PC-3 (cell line): ENCODE measurements at places on chromosomes 5 and 9. TPM values are rescaled to one million over a fixed set of nuclear protein-coding genes. Genes with fewer than 3 reads are reported as not detected.
A peak's percentile ranks its signal among the peaks of the same experiment; 100 is the strongest.

DNA sequence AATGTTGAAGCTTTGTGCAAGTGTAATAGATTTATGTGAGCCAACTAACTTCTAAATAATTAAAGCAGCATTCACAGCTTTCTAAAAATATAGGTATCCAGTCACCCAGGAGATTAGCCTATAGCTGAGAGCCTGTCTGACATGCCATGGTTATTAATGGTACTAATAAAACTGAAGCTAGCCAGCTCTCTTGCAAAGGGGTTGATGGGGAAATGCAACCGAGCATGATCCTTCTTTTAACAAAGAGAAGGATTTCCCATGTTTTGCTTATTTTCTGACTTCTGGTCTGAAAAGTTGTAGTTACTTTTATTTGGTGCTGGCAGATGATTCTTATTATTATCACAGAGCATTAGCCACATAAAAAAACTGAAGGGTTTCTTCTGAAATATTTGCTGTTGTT lies 488.7 kb upstream of the CYLC2 start:
- H3K27ac ChIP-seq, result no peak overlapping the region
- no peak overlapping the region for H3K4me3 ChIP-seq
- H3K27me3 ChIP-seq, result no peaks in the 10 kb centered on the region

DNA sequence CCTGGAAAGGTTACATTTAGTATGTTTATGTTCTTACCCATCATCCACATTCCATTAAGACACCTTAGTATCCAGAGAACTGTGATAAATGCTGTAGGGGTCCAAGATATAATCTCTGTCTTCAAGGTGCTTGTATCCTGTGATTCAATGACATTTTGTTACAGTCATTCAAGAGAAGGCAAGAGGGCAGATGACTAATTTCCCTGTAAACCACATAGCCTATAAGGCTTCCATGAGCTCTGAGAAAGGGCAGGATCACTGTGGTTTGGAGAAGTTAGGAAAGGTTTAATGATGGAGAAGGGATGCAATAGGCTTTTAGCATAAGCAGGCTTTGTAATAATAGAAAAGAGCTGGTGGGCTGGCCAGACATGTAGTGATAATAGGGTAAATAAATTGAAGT lies 40.0 kb downstream of the PAPPA start:
- H3K27me3 ChIP-seq, result no peaks in the 10 kb centered on the region
- H3K4me1 ChIP-seq, result peaks cover 46% of the 10 kb centered on the region
- H3K27ac ChIP-seq, result peak overlapping the region; percentile 63
- no peak overlapping the region for H3K4me3 ChIP-seq
- peak; percentile 81 for DNase-seq

DNA sequence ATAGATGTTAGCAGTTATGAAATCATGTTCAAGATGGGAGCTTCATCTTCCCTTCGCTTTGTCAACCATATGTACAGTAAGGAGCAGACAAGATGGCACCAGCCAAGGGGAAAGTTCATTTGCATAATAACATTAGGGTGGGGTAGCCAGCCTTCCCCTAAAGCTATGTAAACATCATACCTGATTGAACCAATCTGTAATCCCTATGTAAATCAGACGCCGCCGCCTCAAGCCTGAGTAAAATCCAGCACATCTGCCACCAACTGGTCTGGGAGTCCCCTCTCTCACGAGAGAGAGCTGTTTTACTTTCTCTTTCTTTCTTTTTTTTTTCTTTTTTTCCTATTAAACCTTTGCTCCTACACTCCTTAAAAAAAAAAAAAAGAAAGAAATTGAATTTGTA lies 30.8 kb upstream of the REEP2 start:
- DNase-seq, result no peak
- H3K4me3 ChIP-seq, result no peak overlapping the region
- H3K27ac ChIP-seq, result no peak overlapping the region
- no peaks in the 10 kb centered on the region for H3K4me1 ChIP-seq
- H3K36me3 ChIP-seq, result peaks cover 3% of the 10 kb centered on the region
- no peaks in the 10 kb centered on the region for H3K27me3 ChIP-seq

GRCh38 chr9:18604767-18605730 lies 131.1 kb downstream of the ADAMTSL1 start:
- no peak overlapping the region for H3K27ac ChIP-seq
- no peak for DNase-seq
- no peaks in the 10 kb centered on the region for H3K4me1 ChIP-seq
- no peaks in the 10 kb centered on the region; the same call in 1 of the 2 replicates for H3K36me3 ChIP-seq
- no peak overlapping the region for H3K4me3 ChIP-seq

DNA sequence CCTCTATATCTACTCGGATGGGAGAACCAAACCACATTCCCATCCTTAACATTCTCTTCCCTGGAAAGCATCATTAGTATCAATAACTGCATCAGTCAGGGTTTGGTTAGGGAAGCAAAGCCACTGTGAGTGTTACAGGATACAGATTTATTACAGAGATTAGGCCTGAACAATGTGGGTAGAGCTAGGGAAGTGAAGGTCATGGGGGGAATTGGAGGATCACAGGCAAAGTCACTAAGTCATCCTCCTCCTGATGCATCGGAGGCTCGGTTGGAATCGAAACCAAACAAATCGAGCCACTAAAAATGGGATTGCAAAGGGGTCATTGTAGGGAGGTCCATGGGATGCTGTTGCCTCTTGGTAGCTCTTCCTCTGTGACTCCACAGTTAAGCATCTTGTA lies 61.8 kb upstream of the ZBTB43 start:
- no peak overlapping the region for H3K4me3 ChIP-seq
- DNase-seq, result no peak
- peaks cover 38% of the 10 kb centered on the region for H3K27me3 ChIP-seq

DNA sequence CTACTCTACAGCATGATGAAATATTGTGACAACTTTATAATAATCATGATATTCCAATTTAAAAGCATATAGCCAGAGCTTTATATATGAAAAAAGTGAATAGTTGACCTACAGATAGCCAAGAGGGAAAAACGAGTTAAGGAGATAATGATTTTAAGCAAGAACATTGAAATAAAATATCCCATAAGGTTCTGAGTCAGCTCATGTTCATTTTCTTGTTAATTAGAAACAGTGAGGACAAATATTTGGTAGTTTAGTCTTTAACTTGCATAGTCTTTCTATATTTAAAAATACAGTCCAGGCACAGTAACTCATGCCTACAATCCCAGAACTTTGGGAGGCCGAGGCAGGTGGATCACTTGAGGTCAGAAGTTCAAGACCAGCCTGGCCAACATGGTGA lies 55.8 kb upstream of the CDH6 start:
- DNase-seq, result no peak
- peaks cover 9% of the 10 kb centered on the region for H3K4me1 ChIP-seq
- no peak overlapping the region for H3K4me3 ChIP-seq
- H3K36me3 ChIP-seq, result no peaks in the 10 kb centered on the region

- no peak overlapping the region for H3K27ac ChIP-seq
- DNase-seq, result no peak
- H3K27me3 ChIP-seq, result peaks cover 22% of the 10 kb centered on the region
- no peaks in the 10 kb centered on the region for H3K36me3 ChIP-seq
- no peak overlapping the region for H3K4me3 ChIP-seq
These were observed 3.2 kb upstream of the BTNL9 start for GRCh38 chr5:181036816-181037364.

DNA sequence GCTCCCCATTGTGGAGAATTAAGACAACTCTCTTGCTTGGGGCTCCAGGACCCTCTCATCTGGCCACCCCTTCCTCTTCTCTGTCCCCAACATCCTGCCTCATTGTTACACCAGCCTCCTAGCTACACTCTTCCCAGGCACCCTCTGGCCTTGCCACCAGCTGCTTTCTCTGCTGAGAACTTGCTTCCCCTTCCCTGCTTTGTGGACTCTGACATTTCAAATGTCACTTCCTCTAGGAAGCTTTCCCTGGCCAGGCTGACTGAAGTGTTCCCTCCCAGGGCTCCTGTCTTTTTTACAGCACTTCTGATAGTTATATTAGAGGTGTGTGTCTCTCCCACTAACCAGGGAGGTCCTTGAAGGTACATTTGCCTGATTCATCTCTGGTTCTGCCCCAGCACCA lies 194.0 kb upstream of the KLF4 start:
- no peak overlapping the region for H3K4me3 ChIP-seq
- H3K36me3 ChIP-seq, result no peaks in the 10 kb centered on the region
- no peak for DNase-seq
- H3K4me1 ChIP-seq, result no peaks in the 10 kb centered on the region

DNA sequence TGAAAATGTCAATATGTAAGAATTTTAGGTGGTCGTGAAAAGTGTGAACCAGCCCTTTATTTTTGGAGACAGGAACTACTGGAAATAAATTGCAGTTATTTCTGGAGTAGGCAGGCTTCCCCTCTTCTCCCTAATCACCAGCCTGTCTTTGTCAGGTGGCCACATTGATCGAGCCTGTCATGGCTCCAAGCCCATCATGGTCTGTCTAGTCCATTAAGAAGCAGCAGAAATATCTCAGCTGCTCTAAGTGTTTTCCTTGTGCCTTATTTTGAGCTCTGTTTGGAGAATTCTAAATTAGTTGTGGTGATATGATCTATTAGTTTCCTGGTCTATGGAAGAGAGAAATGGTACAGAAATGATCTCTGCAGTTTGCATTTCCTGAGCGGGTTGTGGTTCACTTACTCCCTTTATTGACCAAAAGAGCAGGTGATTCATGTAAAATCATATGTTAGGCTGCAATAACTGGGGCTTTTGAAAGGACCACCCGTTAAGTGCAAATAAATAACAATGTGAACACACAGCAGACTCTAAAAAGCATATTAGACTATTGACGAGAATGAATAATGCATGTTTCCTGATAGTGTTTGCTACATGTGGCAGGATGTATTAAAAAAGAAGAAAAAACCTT lies 42.3 kb downstream of the BASP1 start:
- H3K27ac ChIP-seq, result 0 out of 2 replicates have a peak overlapping the region, but pooled peaks have one; percentile 1
- H3K4me1 ChIP-seq, result peaks cover 55% of the 10 kb centered on the region
- H3K36me3 ChIP-seq, result peaks cover 52% of the 10 kb centered on the region
- no peaks in the 10 kb centered on the region for H3K27me3 ChIP-seq
- H3K4me3 ChIP-seq, result no peak overlapping the region; the same call in 1 of the 2 replicates

GRCh38 chr5:158812408-158812807 lies 287.3 kb downstream of the EBF1 start:
- no peak overlapping the region for H3K4me3 ChIP-seq
- no peaks in the 10 kb centered on the region for H3K36me3 ChIP-seq
- peaks cover 11% of the 10 kb centered on the region; the same call in 1 of the 2 replicates for H3K4me1 ChIP-seq

DNA sequence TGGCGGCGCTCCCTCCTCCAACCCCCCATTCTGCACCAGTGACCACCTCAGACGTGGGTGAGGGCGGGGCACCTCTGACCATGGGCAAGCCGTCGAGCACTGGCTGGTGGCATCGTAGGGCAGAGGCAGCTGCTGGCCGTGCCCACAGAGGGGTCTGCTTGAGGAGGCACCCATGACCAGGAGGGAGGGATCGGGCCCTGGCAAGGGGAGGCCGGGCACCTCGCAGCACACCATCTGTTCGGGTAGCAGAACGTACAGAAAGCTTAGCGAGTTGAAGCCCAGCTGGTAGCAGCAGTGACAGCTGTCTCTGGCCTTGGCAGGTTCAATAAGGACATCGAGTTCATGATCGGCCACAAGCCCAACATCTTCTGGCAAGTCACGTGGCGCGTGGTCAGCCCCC lies 4.3 kb upstream of the SLC6A18 start:
- H3K4me3 ChIP-seq, result no peak overlapping the region
- peaks cover 7% of the 10 kb centered on the region for H3K27me3 ChIP-seq
- no peaks in the 10 kb centered on the region for H3K4me1 ChIP-seq
- no peak for DNase-seq
- no peak overlapping the region for H3K27ac ChIP-seq

- no peak overlapping the region for H3K4me3 ChIP-seq
- no peaks in the 10 kb centered on the region for H3K4me1 ChIP-seq
- no peak for DNase-seq
- no peaks in the 10 kb centered on the region for H3K27me3 ChIP-seq
- no peaks in the 10 kb centered on the region for H3K36me3 ChIP-seq
These were observed 170.2 kb downstream of the RANBP17 start for GRCh38 chr5:171031977-171032376.

- no peak overlapping the region for H3K4me3 ChIP-seq
- H3K27me3 ChIP-seq, result no peaks in the 10 kb centered on the region
- DNase-seq, result no peak
- H3K27ac ChIP-seq, result no peak overlapping the region
These were observed 78.5 kb upstream of the GCNT4 start for GRCh38 chr5:75130818-75131349.

- no peak for DNase-seq
- no peaks in the 10 kb centered on the region for H3K27me3 ChIP-seq
- H3K4me1 ChIP-seq, result no peaks in the 10 kb centered on the region
- H3K27ac ChIP-seq, result no peak overlapping the region
- H3K4me3 ChIP-seq, result no peak overlapping the region
- no peaks in the 10 kb centered on the region for H3K36me3 ChIP-seq
These were observed 385.6 kb upstream of the ST8SIA4 start for GRCh38 chr5:101288633-101289032.

DNA sequence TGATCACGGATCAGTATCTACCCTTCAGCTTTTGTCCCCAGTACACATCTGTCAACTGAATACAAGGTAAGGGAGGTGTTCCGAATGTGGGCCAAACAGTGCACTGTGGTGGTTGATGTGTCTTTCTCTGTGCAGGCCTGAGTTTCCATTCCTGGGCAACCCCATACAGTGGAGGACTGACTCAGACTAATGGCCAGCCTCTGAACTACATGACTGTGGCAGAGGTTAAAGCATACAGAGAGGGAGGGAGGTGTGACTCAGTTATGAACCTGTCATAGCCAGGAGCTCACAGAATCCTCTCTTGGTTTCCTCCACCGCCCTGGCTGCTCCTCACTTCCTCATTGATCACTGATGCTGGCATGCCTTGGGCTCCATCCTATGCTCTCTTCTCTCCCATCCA lies 136.4 kb upstream of the TAS2R1 start:
- H3K36me3 ChIP-seq, result no peaks in the 10 kb centered on the region
- peak; percentile 81 for DNase-seq
- peaks cover 10% of the 10 kb centered on the region for H3K4me1 ChIP-seq
- no peaks in the 10 kb centered on the region for H3K27me3 ChIP-seq
- no peak overlapping the region for H3K27ac ChIP-seq
- H3K4me3 ChIP-seq, result no peak overlapping the region

DNA sequence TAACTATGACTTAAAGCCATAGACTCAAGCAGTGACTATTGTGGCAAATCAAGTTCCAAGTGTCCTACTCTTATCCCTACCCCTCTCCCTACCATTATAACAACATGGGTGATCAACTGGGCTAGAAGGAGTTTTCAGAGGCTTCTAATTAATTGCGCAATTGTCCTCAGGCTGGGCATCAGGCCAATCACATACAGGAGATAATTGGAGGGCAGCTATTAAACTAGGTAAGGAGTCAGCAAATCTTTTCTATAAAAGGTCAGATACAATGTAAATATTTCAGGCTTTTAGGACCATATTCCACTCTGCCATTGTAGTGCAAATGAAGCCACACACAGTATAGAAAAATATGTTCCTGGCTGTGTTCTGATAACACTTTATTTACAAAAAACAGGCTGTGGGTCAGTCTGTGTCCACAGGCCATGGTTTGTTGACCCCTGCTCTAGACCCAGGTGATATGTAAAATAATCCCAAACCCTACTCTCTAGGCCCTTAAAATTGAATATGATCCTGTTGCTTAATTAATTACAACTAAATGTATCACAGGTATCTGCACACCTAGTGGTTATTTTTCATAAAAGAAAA lies 141.4 kb upstream of the PIK3R1 start:
- H3K27me3 ChIP-seq, result no peaks in the 10 kb centered on the region
- no peaks in the 10 kb centered on the region for H3K4me1 ChIP-seq
- no peak for DNase-seq
- no peaks in the 10 kb centered on the region for H3K36me3 ChIP-seq
- no peak overlapping the region for H3K27ac ChIP-seq

Gene BARX1
- not detected in 2 replicates for total RNA-seq

Gene VLDLR
- 0.81 and 1.2 TPM in 2 replicates for total RNA-seq

Gene MTMR12
- 14.5 and 16.0 TPM in 2 replicates for total RNA-seq

Gene EQTN
- total RNA-seq, result not detected in 2 replicates

Gene PTGES
- 21.0 and 26.8 TPM in 2 replicates for total RNA-seq
